Retina (tissue), 1 donor: ENCODE measurements at places on chromosomes 5 and 9.

- no peak for DNase-seq
Observed at GRCh38 chr5:14686517-14686916, 22.0 kb downstream of the OTULIN start.

DNA sequence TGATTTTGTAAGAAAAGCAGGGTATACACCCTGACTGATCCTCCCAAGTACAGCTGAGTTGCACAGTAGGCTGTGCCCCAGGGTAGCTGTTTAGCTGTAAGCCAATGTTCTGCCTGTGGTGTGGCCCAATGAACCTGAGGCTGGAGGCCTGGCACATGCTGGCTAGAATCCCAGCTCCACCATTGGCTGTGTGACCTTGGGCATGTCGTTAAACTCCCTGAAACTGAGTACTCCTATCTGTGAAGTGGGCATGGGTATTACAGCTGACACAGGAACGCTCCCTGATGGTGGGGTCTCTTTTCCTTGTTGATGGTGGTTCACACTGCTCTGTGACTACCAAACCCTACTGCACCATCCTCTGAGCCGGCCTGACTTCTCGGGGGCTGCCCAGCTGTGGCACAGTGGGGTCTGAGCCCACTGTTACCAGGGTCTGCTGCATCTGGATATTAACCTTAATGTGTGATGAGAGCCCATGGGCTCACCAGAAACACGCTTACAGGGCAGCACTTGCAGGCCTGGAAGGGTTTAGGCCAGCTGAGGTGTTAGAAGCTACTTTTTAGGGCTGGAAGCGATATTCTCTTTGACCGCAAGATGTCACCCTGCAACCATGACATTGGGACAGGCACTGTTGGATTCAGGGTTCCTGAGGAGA, 7.0 kb upstream of the GADD45G start:
- DNase-seq: peak; percentile 72

DNA sequence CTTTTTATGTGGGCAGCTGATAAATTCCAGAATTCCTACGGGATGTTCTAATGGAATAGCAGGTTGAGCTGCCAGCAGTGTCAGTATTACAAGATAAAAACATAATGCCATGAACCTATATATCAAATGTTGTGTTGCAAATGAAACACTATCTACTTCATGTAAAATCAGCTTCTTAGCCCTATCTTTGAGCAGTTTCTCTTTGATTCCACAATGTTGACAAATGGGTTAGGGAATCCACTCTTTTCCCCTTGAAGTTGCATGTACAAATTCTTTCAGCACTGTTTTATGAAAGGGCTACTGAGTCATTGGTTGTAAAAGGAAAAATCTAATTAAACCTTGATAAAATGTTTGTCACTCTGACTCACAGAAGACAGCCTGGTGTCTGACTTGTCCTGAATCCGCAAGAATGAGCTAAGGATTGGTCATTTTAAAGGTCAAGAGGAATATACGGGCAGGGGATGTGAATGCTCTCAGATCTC, 950.6 kb upstream of the NUDT12 start:
- DNase-seq: peak; percentile 8

DNA sequence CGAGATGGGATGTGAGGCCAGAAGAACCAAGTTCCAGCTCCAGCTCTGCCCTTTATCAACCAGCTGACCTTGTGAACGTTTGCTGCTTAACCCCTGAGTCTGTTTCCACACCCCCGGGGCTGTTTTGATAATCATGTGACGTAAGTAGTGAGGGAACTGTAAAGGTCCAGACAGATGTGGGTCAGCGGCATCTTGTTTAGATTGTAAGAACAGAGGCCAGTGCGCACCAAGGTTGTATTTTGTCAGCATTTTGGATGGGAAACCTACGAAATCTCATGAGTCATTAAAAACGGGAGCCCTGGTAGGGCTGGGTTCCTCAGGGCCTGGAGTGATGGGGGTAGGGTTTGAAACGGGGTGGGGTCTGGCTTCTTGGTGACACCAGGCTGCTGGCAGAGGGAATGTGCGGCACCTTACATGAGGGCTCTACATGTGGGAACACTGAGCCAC, 13.8 kb upstream of the COL15A1 start:
- no peak for DNase-seq

- no peak for DNase-seq
Observed at GRCh38 chr9:118612201-118612600, 757.0 kb downstream of the BRINP1 start.

GRCh38 chr9:107288701-107289100, 5.6 kb downstream of the RAD23B start:
- DNase-seq: no peak

- DNase-seq: no peak
Observed at GRCh38 chr5:64929833-64930232, 161.1 kb downstream of the CWC27 start.

DNA sequence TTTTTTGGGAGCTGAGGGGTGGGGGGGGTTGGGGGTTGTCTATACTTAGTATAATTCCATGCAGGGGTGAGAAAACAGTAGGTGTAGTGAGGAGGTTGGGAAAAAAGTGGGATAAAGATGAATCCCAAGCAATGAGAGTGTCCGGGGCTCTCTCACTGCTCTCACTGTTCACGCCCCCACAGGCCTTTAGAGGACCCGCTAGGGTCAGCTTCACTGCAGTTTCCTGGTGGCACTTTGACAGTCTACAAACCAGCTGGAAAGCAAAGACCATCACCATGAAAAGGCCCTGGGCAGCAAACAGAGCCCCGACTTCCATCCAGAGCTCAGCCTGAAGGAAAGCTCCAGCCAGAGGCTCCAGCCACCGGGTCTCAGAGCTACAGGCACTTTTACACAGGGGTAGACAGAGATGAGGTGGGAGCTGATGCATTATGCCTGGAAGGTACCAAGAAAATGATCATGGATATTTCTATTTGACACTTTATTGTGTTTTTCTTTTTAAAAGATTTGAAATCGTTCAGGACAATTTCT, 355.1 kb downstream of the ADAMTS6 start:
- DNase-seq: no peak

- DNase-seq: no peak
Observed at GRCh38 chr9:92278110-92278509, 15.4 kb downstream of the IARS1 start.

GRCh38 chr9:8534828-8535227, 735.2 kb upstream of the DMAC1 start:
- DNase-seq: no peak

DNA sequence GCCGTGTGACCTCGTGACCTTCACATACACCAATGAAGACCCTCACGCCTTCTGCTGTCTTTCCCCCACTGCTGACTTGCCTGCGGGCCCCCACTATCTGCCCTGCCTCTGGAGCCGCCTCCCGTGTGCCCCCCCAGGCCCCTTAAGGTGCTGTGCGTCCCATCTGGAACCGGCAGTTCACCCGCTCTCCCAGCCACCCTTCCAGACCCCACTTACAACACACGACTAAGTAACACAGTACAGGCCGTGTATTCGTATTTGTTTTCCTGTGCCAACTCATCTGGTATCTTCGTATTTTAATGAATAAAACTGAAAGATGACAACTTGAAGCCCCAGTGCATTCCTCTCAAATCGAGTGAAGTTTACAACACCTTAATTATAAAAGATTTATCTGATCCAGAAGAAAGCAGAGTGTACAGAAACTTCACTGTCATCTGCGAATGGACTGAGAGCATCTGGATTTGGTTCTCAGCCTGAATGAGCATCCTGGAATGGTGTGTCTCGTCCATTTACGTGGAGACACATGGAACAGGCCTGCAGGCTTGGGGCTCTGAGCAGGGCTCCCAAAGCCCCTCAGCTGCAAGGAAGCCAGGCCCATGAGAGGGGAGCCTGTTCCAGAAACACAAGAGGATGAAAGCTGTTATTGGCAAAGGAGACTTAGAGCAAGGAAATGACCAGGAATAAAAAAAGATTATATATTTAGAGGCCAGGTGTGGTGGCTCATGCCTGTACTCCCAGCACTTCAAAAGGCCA, 21.9 kb upstream of the TERT start:
- no peak for DNase-seq

- DNase-seq: peak; percentile 47
Observed at GRCh38 chr5:142717582-142718215, 31.8 kb upstream of the FGF1 start.
